ENCODE measurements at places on chromosomes 4 and X. TPM values are rescaled to one million over a fixed set of nuclear protein-coding genes. Genes with fewer than 3 reads are reported as not detected.

MAGEB10 gene
- not detected for total RNA-seq

IL2RG gene
- total RNA-seq: 0.99 TPM

TRAM1L1 gene
- total RNA-seq: 0.82 TPM

FOXP3 gene
- not detected for total RNA-seq

PCDH11X gene
- total RNA-seq: 0.08 TPM

DUSP21 gene
- not detected for total RNA-seq

ING2 gene
- total RNA-seq: 5.9 TPM

CYSLTR1 gene
- total RNA-seq: 1.2 TPM

TMEM35A gene
- not detected for total RNA-seq

CDKL2 gene
- 0.11 TPM for total RNA-seq

FHDC1 gene
- 0.38 TPM for total RNA-seq

PRSS12 gene
- not detected for total RNA-seq

ADH4 gene
- not detected for total RNA-seq

MAGEA2B gene
- not detected for total RNA-seq

RBMX2 gene
- total RNA-seq: 11.6 TPM

AFAP1 gene
- 6.8 TPM for total RNA-seq

ARAP2 gene
- 2.9 TPM for total RNA-seq

ANXA10 gene
- not detected for total RNA-seq

EGF gene
- 13.0 TPM for total RNA-seq

ZCCHC18 gene
- 0.99 TPM for total RNA-seq

CXCL11 gene
- not detected for total RNA-seq

FAM236B gene
- total RNA-seq: not detected

TCEAL7 gene
- total RNA-seq: 2.6 TPM

PDE5A gene
- 8.2 TPM for total RNA-seq

PGAM4 gene
- total RNA-seq: not detected

GIMD1 gene
- not detected for total RNA-seq

All from left ventricle myocardium inferior (tissue), 1 donor.